ENCODE measurements at places on chromosomes 11 and 22.
A peak's percentile ranks its signal among the peaks of the same experiment; 100 is the strongest.

GRCh38 chr11:94791216-94791889, 23.2 kb downstream of the AMOTL1 start:
- DNase-seq = no peak

DNA sequence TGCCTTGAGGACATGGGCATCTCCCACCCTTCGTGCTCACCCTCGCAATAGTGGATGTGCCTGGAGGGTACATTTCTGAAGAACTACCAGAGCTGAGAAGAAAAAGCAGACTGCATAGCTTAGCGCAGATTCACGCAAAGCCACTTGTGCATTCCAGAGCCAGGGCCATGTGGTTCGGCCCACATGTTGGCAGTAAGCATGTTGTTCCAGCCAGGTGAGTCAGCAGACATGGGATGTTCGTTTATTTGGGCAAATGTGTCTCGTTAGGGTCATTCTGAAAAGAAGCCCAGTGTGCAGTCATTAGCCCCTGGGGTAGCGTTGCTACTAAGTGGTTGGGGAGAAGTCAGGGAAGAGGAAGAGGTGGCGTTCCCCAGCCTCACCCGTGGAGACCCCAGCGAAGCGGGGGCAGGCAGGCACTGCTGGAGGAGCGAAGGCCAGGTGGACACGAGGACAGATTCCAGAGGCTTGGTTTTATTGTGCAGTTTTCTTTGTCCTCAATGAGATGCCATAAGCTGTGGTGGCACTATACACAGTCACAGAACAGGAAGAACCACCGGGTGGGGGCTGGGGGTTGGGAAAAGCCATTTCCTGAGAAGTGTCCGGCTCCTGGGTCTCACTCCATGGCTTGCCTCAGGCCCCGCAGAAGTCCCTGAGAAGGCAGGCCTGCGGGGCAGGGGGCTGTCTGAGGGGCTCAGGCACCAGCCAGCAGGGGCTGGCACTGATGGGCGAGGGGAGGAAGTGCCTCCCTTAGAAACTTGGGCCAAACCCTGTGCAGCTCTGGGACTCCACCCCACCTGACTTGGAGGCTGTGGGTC, 5.0 kb downstream of the THY1 start:
- no peak for DNase-seq

- no peak for DNase-seq
Observed at GRCh38 chr22:46545086-46545792, 7.8 kb upstream of the CELSR1 start.

- DNase-seq = no peak
Observed at GRCh38 chr22:47355776-47356510, 593.5 kb downstream of the TBC1D22A start.

DNA sequence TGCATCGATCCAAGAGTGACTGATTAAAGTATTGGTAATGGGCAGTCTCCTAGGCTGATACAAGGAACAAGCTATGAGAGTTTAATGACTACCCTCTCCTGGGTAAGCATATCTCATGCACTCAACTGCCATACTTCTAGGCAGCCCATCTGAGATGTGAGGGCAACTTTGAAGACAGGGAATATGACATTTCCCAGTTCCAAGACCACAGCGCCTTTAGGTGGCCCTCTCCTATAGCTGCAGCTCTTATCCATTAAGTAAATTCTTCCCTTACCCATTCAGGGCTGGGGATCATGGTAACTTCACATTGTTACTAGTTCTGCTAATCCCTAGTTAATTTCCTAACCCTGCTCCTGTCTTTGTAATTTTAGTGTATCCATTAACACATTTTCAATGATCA, 157.3 kb upstream of the CTSC start:
- DNase-seq = no peak

- DNase-seq = no peak
Observed at GRCh38 chr22:37211866-37212173, 457 bp downstream of the SSTR3 start.

DNA sequence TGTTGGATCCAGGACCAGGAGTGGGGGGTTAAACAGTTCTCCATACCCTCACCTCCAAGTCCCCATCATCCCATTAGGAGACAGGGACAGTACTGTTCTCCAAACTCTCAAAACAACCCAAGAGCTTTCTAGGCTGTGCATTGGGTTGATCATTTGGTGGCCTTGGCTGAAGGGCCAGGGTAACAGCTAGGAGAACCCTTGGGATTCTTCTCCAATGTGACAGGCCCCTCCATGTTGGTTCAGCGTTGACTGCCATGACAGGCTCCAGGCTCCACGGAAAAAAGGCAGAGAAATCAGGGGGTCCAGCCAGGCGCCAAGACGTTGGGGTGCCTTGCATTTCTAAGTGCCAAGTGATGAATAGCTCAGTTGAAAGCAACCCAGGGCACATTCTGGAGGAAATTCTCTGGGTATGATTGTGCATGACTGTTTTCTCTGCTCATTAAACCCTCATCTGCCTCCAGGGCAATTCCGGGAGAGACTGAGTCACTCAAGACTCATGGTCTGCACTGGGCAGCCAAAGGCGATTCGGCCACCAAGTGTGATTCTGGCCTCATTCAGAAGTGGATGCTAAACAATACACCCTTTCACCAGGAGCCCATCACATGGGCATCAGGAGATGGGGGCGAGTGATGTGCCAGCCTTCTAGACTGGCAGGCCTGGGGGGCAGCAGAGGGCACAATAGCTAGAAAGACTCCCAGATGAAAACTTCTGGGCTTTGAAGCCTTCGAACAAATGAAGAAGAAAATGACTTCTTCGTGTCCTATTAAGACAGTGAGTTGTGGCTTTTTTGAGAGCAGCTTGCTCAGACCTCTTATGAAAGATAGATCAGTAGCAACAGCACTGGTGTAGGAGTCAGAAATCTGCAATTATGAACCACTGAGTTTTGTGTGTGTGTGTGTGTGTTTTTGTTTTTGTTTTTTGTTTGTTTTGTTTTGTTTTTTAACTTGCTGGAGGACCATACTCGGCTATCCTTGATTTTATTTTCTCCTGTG, 27.7 kb downstream of the CD44 start:
- DNase-seq = no peak

DNA sequence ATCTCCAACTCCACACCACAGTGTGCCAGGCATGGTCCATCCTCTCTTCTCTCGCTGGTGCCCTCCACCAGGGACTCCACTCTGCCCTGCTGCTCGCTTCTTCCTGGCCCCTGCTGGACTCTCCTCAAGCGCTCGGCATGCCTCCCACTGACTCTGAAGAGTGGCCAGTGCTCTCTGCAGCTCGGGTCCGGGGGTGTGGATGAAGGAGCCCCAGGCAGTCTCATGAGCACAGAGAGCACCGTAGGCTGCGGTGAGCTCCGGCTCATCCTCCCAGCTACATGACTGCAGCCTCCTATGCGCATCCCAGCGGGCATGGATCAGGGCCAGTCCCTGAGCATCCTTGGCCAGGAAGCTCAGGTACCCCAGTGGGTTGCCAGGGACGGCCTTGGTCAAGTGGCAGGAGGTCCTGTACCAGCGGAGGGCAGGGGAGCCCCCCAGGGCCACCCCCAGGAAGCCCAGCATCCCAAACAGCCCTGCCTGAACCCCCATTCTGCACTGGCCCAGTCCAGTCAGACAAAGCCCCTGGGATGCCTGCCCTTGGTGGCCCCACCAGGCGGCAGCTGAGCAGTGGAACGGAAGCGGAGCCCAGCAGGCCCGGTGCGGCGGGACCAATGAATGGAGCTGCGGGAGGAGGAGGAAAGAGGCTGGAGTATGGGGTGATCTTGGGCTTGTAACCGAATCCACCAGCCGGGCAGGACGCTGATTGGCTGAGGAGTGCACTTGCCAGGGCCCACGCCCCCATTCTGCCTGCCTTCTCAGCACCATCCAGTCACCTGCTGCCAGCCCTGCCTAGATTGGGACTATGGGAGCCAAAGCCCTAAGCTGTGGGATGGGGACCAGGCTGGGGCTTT, at the start of gene PLA2G3:
Gene PLA2G3 (minus strand): TSS at position 643 of the 851 bp plus-strand sequence. CDS start 154 bp downstream, at position 489.
- DNase-seq = peak; percentile 50

DNA sequence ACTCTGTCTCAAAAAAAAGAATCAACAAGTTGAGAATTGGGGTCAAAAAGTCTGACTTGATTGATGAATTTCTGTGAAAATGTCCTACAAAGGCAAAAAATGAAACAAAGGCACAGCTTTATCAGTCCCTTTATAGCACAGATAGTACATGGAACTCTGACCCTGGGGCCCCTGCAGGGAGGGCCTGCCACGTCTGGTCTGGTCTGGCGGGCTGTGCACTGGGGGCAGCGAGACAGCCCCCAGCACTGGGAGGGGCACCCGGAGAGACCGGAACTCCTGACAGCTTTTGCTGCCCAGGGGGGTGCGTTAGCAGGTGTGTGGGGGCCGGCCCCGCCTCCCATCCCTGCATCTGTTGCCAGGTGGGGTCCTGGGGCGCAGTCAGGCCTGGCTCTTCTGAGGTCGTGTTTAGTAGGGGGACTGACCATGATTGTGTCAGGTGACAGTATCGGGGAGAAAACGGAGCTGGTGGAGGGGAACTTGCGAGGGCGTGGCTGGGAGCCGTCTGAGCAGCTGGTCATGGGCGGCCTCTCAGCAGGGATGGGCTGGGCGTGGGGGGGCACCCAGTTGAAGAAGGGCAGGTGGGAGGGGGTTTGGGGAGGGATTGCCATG, 51.7 kb downstream of the GRAMD4 start:
- no peak for DNase-seq

GRCh38 chr11:102238391-102238821, 78.9 kb upstream of the BIRC3 start:
- peak; percentile 57 for DNase-seq

DNA sequence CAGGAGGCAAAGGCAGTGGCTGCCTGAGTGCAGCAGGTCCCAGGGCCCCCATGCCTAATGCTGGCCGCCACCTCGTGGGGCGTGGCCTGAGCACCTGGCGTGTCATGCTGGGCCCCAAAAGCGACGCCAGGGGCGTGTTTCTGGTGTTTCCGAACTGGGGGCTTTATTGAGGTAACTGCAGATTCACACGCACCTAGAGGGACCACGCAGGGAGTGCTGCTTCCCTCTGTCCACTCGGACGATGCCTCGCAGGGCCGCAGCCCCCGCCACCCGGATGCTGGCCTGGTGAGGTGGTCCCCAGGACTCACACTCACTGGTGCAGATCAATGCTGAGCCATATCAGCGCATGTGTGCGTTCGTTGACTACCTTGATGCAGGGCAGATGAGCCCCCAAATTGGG, 736.2 kb downstream of the BRD1 start:
- no peak for DNase-seq

DNA sequence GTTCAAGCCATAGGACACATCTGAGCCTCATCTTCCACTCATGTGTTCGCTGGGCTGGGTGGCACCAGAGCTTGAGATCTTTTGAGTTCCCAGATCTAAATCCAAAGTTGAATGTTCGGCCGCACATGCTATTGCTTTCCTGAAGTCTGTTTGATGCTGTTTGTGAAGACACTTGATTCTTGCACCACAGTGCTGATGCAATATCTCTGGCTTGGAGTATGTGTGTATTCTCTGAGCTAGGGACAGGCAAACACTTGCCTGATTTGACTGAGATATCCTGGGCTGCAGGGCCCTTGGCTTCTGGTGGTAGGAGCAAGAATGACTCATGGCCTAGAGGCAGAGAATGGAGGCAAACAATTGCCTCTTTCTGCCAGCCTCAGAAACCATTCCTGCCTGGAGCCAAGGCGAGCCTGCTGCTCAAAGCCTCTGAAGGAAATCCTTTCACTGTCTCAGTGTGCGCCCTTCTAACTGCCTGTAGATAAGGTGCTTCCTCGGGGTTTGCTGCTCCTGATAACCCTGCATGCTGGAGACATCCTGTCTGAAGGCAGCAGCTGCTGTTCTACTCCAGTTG, 73.0 kb downstream of the CYB5R2 start:
- peak; percentile 89 for DNase-seq

DNA sequence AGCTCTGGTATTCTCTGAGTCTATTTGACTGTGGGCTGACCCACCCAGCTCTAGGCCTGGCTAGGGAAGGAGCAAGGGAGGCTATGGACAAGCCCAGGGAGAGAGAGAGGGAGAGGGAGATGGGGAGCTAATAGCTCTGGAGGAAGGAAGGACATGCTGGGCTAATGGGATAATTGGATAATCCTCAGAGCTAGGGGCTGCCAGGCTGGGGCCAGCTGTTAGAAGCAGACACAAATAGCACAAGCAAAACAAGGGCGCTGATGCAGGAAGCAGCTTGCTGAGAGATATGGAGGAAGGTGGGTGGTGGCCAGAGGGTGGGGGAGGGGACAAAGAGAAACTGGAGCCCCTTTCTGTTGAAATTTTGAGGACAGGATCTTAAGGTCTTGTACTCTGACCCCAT, 23.2 kb downstream of the ADORA2A start:
- DNase-seq = no peak

GRCh38 chr11:61777234-61778090, 14.9 kb downstream of the TMEM258 start:
- DNase-seq = no peak

DNA sequence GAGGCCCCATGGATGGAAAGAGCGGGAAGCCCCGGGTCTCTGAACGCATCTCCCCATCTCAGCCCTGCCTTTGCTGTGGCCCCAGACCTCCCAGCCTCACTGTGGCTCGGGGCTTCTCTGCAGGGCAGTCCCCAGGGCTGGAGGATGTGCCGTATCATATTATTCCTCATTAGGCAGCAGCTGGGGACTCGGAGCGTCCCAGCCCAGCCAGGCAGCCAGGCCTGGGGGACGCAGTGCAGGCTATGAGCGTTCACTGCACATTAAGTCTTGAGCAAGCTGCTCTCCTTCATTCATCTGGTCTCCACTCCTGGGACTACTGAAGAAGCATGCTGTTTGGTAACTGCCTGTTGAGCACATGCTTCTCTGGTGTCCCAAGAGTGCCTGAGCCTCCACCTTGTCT, 226.8 kb upstream of the TBCEL start:
- DNase-seq = no peak

- no peak for DNase-seq
Observed at GRCh38 chr11:73219396-73220285, 1.6 kb downstream of the P2RY2 start.

- DNase-seq = no peak
Observed at GRCh38 chr11:48005136-48005535, 24.8 kb downstream of the PTPRJ start.

DNA sequence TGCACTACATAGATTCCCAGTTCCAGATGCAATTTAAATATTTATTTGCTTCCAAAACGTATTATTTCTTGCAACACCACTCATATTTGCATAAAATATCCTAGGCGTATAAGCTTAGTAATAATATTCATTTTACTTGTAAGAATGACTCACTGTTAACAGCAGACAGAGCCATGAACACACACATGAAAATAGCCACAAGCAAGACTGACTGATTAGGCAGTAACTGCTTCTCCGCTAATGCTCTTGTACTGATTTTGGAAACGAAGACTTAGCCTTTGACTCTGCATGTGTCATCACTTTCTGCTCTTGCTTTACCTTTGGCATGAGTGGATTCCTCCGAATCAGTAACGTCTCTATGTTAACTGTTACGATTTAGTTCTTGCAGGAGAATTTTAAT, 6.0 kb downstream of the OR10Q1 start:
- no peak for DNase-seq

- DNase-seq = no peak
Observed at GRCh38 chr22:20533879-20534265, 26.5 kb downstream of the MED15 start.

- DNase-seq = no peak
Observed at GRCh38 chr11:72083414-72083813, 2.8 kb downstream of the LRRC51 start.

Data from HepG2 (cell line).